ENCODE measurements at places on chromosomes 1 and 21.

- no peak for DNase-seq
Observed at GRCh38 chr1:156366378-156367166, 2.4 kb upstream of the RHBG start.

DNA sequence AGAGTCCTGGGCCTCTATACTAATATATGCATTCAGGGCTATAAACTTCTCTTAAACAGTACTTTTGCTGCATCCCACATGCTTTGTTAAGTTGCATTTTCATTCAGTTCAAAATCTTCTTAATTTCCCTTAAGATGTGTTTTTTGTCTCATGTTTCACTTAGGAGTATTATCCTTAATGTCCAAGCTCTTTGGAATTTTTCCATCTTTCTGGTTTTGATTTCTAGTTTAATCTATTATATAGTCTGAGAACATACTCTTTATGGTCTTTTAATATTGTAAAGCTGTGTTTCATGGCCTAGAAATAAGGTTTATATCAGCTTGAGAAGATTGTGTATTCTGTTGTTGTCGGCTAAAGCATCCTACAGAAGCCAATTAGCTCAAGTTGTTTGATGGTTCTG, 1041.8 kb downstream of the PLA2G4A start:
- no peak for DNase-seq

DNA sequence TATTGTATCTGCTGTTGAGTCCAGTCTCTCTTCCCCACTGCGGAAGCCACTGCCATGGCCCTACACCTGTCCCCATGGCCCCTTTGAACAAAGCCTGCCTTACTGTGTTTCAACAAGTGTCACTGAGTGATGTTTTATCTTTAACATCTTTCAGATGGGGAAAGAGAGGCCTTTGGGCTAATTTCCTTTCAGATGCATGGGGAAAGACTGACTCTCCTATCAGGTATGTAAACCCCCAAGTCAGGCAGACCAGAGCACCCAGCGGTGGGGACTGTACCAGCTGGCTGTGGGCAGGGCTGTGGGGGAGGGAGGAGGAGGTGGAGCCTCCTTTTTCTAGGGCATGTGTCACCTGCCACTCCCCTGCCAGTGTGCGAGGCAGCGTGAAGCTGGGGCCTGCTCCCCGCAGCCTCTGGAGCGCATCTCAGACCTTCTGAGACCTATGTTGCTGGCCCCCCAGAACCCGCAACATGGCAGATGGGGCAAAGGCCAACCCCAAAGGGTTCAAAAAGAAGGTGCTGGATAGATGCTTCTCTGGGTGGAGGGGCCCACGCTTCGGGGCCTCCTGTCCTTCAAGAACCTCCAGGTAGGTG, at the start of gene PLA2G2F:
TSS of gene PLA2G2F (plus strand) at position 363 of the 590 bp plus-strand sequence. CDS start at position 468, 105 bp downstream.
- DNase-seq, result no peak

DNA sequence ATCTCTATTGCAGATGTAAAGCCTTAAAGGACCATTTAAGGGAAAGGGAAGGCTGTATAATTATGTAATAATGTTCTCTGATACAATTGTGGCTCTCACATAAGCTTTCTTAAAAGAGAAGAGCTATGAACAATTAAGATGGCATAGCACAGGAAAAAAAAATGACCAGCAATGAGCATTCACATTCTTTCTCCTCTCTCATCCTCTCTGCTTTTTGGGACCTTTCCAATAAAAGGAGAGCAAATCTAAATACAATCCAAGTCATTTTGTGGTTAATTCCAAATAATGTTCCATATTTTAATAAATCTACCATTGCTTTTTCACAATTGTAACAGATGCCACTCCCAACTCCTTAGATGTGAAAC, 23.5 kb downstream of the SMYD3 start:
- DNase-seq, result no peak

DNA sequence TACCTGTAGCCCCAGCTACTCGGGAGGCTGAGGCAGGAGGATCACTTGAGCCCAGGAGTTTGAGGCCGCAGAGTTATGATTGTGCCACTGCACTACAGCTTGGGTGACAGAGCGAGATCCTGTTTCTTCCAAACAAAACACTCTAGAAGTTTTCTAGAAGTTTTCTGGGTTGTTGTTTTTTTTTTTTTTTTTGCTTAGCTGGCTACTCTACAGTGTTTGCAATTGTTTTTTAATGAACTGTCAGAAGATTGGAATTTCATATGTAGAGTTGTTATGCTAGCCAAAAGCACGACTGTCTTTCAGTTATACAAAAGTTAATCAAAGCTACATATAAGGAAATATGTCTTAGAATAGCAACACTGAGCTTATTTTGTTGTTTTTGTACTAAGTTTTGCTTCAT, 30.9 kb upstream of the NEXN start:
- no peak for DNase-seq

DNA sequence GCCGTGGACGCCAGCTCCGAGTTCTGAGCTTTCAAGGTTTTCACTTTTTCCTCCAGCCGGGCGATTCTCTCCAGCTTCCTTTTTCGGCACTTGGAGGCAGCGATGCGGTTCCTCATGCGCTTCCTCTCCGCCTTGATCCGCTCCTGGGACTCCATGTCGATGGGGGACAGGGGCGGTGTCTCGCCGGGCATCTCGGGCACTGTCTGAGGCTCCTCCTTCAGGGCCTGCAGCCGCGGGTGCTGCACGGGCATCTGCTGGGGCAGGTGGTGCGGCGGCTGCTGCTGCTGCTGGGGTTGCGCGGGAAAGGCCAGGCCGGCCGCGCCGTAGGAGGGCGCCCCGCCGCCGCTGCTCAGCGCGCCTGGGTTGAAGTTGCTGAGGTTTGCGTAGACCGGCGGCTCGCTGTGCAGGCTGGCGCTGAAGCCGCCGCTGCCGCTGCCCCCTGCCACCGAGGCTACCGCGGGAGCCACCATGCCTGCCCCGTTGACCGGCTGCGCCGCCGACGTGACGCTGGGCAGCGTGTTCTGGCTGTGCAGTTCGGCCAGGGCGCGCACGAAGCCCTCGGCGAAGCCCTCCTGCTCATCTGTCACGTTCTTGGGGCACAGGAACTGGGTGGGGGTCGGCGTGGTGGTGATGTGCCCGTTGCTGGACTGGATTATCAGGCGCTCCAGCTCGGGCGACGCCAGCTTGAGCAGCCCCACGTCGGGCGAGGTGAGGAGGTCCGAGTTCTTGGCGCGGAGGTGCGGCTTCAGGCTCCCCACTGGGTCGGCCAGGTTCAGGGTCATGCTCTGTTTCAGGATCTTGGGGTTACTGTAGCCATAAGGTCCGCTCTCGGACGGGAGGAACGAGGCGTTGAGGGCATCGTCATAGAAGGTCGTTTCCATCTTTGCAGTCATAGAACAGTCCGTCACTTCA, 1.4 kb downstream of the JUN start:
- DNase-seq, result no peak

Data from omental fat pad (tissue), 4 donors.